ENCODE measurements at places on chromosomes 16 and 17.

DNA sequence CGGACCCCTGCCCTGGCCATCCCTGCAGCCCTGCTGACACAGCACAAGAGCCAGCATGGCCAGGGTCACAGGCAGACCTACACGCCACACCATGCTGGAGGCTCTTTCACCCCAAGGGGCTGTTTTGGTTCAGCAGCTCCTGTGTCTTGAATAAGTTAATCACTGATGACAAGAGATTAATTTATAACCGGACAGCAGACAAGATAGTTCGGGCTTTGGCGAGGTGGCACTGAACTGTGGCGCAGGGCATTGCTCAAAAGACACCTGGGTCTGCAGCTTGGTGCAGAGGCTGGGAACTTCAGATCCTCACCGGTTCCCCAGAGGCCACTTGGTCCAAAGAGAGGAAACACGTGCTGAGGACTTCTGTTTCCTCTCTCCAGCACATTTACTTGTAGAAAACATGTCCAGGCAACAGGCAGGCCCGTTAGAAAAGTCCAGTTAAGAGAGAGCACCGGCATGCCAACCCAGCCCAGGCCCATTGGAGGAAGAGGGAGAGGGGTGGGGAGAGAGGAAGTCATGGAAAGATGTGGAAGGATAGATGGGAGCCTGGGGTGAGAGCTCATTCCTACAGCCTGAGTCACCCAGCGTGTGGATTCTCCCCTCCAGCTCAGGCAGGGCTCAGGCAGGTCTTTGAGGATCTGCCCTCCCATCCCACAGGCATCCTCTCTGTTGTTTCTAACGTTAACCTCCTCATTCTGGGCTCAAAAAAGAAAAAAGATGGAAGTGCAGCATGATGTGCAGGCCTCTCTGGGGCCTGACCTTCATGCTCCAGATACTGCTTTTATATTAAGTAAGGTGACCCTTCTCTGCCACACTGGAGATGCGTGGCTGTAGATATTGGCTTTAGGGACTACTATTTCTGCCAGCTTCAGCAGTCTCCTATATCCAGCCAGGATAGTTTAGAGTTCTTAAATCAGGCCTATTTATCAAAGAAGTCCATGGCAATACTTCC, 80.0 kb upstream of the HNF1B start:
- DNase-seq = no peak

DNA sequence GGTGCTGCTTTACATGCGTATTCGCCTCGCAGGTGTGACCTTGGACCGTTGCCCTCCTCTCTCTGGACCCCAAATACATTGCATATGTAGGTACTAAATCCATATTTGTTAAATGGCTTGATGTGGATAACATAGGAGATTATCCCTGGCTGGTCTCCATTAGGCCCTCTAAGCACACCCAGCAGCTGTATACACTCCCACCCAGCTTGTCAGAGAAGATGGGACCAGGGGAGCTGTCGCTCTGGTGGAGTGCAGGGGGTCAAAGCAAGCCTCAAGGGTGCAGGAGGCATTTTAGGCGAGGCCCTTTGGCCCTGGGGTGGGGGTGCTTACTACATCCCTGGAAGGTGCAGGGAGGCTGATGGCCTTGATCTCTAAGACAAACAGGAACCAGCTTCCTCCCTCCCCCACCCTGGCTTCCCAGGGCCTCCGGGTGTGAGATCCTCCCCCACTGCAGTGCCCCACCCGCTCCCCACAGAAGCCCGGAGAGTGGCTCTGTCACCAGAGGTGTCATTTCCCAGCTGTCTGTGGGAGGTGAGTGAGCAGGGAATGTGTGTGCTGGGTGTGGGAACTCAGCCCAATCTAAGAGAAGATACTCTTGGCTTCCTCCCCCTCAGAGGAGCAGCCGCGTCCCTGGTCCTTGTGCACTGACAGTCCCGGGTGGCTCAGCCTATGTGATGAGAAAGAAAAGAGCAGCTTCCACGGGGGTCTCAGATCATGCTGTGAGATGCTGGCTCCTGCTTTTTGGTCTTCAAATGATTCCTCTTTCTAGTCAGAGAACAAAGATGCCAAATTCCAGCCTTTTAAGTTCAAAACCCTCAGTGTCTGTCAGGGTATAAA, 1.4 kb upstream of the VAMP2 start:
- DNase-seq = no peak

DNA sequence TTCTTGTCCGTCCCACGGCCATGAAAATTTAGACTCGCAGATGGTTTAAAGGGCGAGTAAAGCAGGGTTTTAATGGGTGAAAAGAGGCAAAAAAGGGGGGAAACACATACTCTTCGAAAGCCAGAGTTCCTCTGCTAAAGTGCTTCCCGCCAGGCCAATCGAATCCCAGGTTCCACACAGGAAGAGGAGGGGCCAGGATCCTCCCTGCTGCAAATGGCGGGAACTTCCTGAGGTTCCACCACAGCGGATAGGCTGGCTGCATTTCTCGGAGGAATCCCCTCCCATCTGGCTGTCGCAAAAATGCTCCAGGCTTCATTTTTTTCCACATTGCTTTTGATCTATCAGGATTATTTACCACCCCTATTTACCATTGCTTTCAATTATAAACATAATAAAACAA, 670.1 kb upstream of the CA10 start:
- DNase-seq = no peak

DNA sequence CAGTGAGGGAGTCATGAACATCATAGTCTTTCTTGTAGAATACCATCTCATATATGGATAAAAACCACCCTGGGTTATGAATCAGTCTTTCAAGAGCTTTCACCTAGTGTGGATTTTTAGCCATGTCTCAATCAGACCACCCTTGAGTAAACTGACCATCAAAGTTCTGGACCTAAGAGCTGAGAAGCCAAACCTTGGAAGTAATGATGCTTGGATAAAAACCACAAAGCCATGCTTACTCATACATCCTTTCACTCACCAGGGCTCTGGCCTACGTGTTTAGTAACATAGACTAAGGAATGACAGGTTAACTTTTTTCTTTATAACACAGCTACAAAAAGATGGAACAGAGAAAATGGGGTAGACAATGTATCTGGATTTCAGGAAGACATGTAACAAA, 167.2 kb downstream of the STX8 start:
- no peak for DNase-seq

- no peak for DNase-seq
These were observed 16.4 kb upstream of the KRT19 start for GRCh38 chr17:41544491-41544892.

GRCh38 chr17:44636562-44636961, 19.7 kb upstream of the MEIOC start:
- no peak for DNase-seq

- no peak for DNase-seq
These were observed 55.5 kb upstream of the DLX4 start for GRCh38 chr17:49913226-49914095.
